ENCODE measurements at places on chromosomes 6 and 20.

GRCh38 chr6:135228486-135228885 lies 47.4 kb downstream of the MYB start:
- no peak for DNase-seq

DNA sequence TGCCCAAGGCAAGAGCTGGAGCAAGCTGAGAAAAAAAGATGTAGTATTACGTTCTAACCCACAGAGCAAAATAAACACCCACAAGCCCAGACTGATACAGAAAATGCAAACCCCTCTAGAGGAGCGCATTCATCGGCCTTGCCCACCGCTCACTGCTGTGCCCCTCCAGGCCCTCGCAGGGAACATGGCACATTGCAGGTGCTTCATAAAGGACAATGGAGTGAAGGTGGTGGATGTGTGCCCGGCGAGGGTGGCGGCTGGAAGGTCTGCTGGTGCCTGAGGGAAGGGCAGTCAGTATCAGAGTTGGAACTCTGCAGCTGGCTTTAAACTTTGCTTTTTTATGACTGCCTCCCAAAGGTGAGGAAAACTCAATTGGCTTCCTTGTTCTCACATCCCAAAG lies 18.5 kb upstream of the IRF4 start:
- no peak for DNase-seq

DNA sequence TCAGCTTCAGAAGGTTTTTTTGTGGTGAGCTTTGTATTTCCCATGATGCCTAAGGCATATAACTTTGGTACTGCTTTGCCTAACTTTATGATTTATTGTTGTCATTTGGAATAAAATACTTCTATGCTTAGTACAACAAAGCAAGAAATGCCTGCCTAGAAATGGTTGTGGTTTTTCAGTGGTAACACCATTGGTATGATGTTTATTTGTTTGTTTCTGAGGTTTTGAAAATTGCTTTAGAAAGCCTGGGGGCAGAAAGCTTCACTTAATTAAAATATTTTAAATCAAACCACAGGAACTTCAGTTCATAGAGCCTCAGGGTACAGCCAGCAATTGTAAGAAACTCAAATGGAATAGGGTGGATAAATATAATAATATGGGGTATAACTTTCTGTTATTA lies 351.2 kb upstream of the MAP3K7 start:
- DNase-seq: no peak

GRCh38 chr20:58691773-58692578 lies 624 bp upstream of the NPEPL1 start:
- DNase-seq: peak; percentile 39

DNA sequence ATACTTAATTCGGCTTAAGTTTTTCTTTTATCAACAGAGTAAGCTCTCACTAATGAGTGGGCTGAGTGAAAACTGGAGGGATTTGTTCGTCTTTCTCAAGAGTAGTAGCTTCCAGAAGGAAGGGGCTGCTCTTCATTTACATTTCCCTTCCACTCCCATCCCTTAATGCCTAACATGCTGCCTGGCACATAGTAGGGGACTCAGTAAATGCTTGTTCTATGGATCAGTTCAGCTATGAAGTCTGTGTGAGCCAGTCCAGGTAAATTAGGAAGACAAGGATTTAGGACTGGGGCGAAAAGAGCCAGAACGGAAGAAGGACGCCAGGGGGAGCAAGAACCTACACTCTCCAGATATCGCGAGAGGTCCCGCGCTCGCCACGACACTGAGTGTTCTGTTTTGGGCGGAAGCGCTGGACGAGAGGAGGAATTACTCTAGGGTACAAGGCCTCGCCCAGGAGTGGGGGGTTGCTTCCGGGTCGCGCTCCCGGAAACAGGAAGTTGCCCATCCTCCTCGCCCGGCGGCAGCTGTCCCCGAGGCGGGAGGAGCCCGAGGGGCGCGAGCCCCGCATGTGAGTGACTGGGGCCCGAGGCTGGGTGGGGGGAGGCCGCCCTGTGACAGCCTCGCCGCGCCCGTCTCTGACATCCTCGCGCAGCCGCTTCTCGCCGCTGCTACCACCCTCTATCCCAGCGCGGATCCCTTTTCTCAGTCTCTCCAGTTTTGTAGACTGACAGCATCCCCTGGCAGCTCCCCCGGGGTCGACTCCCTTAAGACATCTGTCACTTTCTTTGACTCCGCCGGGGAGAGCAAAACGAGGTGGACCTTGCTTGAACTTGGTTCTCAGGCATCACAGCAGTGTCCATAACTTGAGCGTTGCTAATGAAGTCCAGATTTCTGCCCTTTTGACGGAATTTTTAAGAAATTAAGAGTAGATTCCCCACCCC lies at the start of gene C6orf89:
C6orf89 (plus strand) TSS at position 492 of the 941 bp plus-strand sequence. CDS start 13,493 bp downstream, outside the sequence.
- peak; percentile 98 for DNase-seq

GRCh38 chr20:17108896-17109295 lies 117.9 kb upstream of the PCSK2 start:
- DNase-seq: no peak

DNA sequence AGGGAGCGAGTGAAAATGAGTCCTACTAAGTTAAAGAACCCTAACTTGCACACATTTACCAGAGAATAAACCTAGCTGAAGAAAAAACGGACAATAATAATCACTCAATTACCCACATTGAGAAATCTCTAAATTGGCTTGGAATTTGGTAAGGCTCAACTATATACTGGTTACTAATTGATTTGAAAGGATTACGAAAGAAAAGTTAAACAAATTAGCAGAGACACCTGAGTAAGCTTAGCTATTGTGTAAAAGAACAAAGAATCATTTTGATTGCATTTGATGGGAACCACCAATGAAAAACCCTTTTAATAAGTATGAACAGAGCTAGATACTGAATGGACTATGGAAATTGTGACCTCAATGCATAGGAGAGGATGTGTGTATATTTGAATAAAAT lies 118.6 kb upstream of the ADGRF1 start:
- no peak for DNase-seq

GRCh38 chr6:132388291-132388690 lies 13.0 kb downstream of the MOXD1 start:
- no peak for DNase-seq

GRCh38 chr6:20948556-20948955 lies 414.3 kb downstream of the CDKAL1 start:
- DNase-seq: no peak

DNA sequence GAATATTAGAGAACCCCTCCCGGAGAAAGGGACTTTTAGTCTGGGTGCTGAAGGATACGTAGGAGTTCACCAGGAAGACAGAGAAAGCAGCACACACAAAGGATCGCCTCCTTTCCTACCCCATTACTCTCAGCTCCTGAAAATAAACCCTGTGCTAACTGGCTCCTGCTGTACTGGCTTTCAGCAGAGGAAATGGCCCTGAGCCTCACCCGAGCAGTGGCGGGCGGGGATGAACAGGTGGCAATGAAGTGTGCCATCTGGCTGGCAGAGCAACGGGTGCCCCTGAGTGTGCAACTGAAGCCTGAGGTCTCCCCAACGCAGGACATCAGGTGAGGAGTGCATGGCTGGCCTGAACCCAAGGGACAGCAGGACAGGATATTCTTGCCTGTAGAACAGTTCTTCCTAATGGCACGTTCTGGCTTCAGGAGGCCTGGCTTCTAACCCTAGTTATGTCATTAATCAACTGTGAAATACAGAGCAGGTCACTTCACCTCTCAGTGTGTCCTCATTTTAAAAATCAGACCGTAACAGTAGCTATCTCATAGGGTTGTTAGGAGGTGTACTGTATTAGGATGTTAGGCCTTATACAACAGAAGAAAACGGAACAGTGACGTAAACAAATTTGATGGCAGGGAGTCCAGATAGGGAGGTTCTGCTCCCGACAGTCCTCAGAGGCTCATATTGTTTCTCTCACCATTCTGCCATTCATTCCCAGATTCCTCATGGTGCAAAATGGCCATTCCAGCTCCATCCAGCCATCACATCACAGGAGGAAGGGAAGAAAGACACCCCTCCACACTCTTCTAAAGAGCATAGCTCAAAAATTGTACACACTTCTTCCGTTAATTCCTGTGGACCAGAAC lies 1.8 kb downstream of the RBCK1 start:
- peak; percentile 55 for DNase-seq

- no peak for DNase-seq
Observed at GRCh38 chr6:75233092-75233615, 10.4 kb downstream of the COX7A2 start.

GRCh38 chr6:157898169-157898568 lies 75.1 kb downstream of the SNX9 start:
- DNase-seq: no peak

- DNase-seq: no peak
Observed at GRCh38 chr6:98593676-98594075, 240.7 kb upstream of the POU3F2 start.

- no peak for DNase-seq
Observed at GRCh38 chr6:150169609-150170008, 26.8 kb downstream of the PPP1R14C start.

GRCh38 chr6:89797317-89797716 lies 22.3 kb downstream of the MDN1 start:
- no peak for DNase-seq

- DNase-seq: no peak
Observed at GRCh38 chr6:14472986-14473337, 355.4 kb downstream of the CD83 start.

GRCh38 chr20:23139524-23139923 lies 53.4 kb upstream of the CD93 start:
- DNase-seq: no peak

DNA sequence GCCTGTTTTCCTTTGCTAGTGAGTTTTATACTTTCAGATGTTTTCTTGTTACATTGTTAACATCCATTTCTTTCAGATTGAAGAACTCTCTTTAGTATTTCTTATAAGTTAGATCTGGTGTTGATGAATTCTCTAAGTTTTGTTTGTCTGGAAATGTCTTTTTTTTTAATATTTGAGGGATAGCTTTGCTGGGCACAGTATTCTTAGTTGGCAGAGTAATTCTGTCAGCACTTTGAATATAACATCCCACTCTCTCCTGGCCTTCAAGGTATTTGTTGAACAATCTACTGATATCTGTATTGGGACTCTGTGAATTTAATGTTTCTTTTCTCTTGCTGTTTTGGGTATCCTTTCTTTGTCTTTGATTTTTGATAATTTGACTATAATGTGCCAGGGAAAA lies 79.4 kb upstream of the UST start:
- DNase-seq: no peak

DNA sequence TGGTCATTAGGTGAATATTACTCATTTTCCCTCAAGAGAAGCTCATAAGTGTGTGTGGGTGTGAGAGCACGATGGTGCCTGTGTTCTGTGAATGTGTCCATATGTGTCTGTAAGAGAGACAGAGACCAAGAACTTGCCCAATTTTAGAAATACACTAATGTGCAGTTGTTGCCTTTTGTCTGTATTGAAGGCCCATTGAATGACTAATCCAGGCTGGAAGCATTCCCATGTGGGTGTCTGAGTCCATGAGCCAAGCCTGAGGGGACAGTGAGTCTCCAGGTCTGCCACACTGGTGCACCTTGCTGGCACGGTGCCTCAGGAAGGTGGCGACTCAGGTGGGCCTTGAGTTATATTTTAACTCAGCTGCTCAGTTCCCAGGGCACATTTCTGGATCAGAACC lies 25.5 kb upstream of the ASXL1 start:
- DNase-seq: peak; percentile 20

GRCh38 chr6:139406577-139407343 lies 32.3 kb upstream of the CITED2 start:
- DNase-seq: no peak

GRCh38 chr6:104788400-104788799 lies 71.3 kb downstream of the HACE1 start:
- DNase-seq: no peak

DNA sequence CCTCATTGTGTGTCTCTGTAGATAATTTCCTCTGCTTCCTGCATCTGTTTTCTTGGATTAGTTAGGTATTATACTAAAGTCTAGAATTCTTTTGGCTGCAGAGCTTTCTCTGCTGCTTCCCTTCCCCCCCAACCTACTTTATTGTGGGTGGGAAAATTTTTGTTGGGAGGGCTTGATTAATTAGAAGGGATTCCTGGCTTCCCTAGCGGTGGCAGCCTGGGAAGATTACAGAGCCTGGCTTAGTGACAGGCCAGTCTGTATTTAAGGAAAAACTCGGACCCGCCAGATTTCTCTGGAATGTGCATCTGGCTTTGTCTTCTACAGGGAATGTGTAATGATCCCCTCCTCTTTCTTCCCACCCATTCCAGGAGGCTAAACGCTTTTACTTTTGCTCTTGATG lies 31.2 kb downstream of the SLX4IP start:
- DNase-seq: no peak

DNA sequence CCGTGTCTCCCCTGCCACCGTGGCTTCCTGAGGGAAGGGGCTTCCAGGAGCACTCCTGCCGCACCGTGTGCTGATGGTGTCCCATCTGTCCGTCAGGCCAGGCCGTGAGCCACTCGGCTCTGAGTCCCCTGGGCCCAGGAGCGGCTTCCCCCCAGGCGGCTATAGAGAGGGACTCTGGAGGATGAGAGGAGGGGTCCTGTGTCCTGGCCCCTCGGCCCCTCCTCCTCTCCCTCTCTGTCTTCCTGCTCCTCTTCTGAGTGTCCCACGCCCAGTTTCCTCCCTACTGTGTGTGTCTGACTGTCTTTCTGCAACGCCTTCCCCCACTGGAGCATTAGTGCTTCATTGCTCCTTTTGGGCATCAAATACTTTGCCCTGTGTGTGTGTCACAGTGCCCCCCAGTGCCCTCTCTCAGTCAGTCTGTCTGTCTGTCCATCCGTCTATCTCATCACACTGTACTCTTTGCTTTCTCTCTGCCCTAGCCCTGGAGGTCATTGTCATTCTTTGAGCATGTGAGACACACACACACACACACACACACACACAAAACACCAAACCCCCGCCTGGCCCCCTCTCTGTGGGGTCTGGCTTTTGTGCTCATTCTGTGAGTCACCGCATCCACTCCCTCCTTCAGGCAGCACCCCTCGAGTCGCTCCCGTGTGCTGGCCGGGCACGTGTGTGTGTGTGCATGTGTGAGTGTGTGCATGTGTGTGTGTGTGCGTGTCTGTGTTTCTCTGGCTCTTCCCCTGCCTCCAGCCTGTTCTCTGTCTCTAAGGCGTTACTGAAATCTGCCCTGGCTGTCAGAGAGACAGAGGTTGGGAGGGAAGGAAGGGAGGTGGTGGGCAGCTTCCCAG lies 71.9 kb downstream of the SRC start:
- DNase-seq: no peak

DNA sequence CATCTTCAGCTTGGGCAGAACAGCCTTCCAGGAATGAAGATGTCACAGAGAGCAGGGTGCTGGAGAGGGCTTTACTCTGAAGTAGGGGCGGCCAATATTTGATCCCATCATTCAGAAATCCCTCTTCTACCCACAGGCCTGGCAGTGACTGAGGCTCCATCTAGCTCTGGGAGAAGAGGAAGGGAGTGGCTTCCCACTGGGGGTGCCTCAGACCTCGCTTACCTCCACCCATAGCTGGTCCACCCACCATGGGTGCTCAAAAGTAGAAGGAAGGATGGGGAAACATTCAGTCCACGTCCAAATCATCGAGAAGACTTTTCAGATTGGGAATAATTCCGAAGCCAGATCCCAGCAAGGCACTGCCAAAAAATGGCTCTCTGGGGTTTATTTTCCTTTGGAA lies 11.8 kb upstream of the THBD start:
- DNase-seq: no peak

- no peak for DNase-seq
Observed at GRCh38 chr6:40347571-40348011, 239.6 kb downstream of the LRFN2 start.

GRCh38 chr20:49747707-49748524 lies 34.2 kb upstream of the B4GALT5 start:
- DNase-seq: peak; percentile 66

GRCh38 chr6:31769684-31770371 lies 7.3 kb downstream of the VWA7 start:
- peak; percentile 94 for DNase-seq
